CD4-positive, alpha-beta memory T cell (primary cell): ENCODE measurements at places on chromosomes 11 and 22. TPM values are rescaled to one million over a fixed set of nuclear protein-coding genes. Genes with fewer than 3 reads are reported as not detected.

GRCh38 chr11:101446238-101446637 is 137.6 kb downstream of the TRPC6 start:
- H3K27ac ChIP-seq, result no peak overlapping the region
- H3K27me3 ChIP-seq, result no peaks in the 10 kb centered on the region
- no peak for DNase-seq
- H3K4me3 ChIP-seq, result no peak overlapping the region
- no peaks in the 10 kb centered on the region for H3K36me3 ChIP-seq

VPREB3 gene
- not detected for total RNA-seq

C11orf86 gene
- not detected for total RNA-seq

- no peaks in the 10 kb centered on the region for H3K36me3 ChIP-seq
- no peaks in the 10 kb centered on the region for H3K4me1 ChIP-seq
- no peaks in the 10 kb centered on the region for H3K27me3 ChIP-seq
- H3K27ac ChIP-seq, result no peak overlapping the region
- no peak overlapping the region for H3K4me3 ChIP-seq
Measured at GRCh38 chr11:86630229-86630981, 42.0 kb downstream of the ME3 start.

TEX12 gene
- not detected for total RNA-seq

DNA sequence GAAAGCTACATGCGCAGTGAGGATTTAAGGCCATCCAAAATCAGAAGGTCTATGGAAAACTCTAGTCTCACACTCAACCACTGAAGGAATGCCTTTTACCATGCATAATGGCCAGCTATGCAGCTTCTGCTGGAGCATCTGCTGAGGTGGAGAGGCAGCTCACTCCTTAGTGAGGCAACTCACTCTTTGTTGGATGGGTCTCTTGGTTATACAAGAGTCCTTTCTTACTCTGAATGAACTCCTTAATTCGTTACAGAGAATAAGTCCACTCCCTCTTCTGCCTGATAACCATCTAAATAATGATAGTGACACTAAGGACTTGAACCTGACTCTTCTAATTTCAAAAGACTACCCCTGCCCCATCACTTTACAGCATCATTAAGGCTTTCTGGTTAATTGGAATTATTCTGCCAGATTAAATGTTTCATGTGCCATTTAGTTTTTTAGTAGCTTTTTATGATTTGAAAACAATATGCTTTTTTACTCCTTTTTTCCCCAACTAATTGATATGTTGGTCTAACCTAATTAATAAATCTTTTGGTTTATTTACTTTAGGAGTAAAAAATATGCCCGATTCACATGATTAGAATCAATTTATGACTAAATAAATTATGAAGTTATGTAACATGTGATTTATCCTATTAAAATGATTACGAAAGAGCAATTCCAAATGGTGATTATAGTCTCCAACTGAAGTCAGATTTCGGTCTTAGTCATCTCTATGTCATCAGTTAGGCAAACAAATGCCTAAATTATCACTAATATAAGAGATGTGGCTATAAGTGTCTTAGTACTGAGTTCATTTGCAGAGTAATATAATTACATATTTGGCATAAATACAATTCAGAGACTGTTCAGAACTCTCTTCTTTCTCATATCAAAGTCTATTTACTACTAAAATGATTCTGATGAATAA is 286.7 kb upstream of the CCDC90B start:
- H3K36me3 ChIP-seq, result no peaks in the 10 kb centered on the region
- DNase-seq, result no peak
- no peak overlapping the region for H3K27ac ChIP-seq
- no peak overlapping the region for H3K4me3 ChIP-seq
- H3K27me3 ChIP-seq, result no peaks in the 10 kb centered on the region
- no peaks in the 10 kb centered on the region for H3K4me1 ChIP-seq

GRCh38 chr11:102154806-102155205 is 44.6 kb downstream of the YAP1 start:
- H3K27me3 ChIP-seq, result no peaks in the 10 kb centered on the region
- H3K27ac ChIP-seq, result no peak overlapping the region
- no peak overlapping the region for H3K4me3 ChIP-seq
- H3K4me1 ChIP-seq, result no peaks in the 10 kb centered on the region
- DNase-seq, result no peak
- no peaks in the 10 kb centered on the region for H3K36me3 ChIP-seq

DNA sequence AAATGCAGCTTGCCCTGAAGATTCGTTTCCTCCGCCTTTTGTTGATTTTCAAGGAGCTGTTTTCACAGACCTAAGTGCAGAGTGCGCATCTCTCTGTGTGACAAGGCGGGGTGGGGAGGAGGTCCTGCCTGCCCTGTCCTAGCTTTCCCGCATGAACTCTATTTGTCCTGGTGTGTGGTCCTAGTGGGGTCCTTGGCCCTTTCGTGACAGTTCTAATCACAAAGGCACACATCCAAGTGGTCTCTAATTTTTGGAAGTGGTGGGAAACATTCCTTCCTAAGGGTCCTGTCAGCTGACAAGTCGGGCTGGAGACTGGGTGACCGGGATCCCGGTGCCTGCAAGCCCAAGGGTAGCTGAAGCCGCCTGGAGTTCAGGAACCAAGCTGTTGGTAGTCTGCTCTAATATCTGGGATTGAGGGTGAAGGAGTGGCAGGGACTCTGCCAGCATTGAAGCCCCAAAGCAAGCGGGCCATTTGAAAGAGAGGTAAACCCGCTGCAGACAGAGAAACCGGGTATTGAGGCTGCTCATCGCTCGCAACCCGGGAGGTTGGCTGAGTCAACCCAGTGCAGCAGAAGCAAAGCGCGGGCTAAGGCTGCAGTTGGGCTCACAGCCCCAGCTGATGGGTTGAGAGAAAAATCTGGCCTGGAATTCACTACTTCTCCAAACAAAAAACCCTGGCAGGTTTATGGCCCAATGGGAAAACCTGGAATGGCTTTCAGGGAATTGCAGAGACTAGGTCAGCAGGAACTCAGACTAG is 28.1 kb upstream of the FBXO3 start:
- H3K27me3 ChIP-seq, result peaks cover 33% of the 10 kb centered on the region
- H3K4me1 ChIP-seq, result peaks cover 5% of the 10 kb centered on the region
- no peak overlapping the region for H3K4me3 ChIP-seq
- H3K36me3 ChIP-seq, result no peaks in the 10 kb centered on the region

CSF2RB gene
- total RNA-seq, result 1.2 TPM

GRCh38 chr11:113034576-113034975 is 73.4 kb downstream of the NCAM1 start:
- no peaks in the 10 kb centered on the region for H3K36me3 ChIP-seq
- no peak overlapping the region for H3K4me3 ChIP-seq
- no peaks in the 10 kb centered on the region for H3K4me1 ChIP-seq
- DNase-seq, result no peak
- H3K27me3 ChIP-seq, result no peaks in the 10 kb centered on the region
- no peak overlapping the region for H3K27ac ChIP-seq

BTBD18 gene
- not detected for total RNA-seq

DNA sequence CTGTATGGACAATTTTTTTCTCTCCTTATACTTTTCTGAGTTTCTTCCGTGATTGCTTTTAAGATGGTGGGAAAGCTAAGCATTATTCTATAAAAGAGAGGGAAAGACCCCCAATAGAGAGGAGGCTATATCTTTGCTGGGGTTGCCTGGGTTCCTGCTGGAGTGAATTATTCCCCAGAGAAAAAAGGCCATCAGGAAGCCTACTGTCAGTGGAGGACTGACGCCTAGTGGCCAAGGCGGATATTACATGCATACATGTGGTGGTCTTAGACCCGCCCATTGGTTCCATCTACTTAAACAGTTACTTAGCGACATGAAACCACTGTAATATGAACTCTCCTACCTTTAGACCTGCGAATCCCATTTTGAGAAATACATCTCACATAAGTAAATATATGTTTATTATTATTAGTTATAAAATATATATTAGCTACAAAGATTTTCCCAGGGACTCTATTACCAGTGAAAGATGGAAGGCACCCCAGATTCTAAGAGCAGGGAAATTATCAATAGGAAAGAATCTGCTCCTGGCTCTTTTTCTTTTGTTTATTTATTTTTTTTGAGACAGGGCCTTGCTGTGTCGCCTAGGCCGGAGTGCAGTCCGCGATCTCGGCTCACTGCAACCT is 15.7 kb upstream of the PGA3 start:
- H3K27ac ChIP-seq, result no peak overlapping the region
- H3K4me1 ChIP-seq, result no peaks in the 10 kb centered on the region
- H3K27me3 ChIP-seq, result no peaks in the 10 kb centered on the region

TRIM6 gene
- total RNA-seq, result not detected

DNA sequence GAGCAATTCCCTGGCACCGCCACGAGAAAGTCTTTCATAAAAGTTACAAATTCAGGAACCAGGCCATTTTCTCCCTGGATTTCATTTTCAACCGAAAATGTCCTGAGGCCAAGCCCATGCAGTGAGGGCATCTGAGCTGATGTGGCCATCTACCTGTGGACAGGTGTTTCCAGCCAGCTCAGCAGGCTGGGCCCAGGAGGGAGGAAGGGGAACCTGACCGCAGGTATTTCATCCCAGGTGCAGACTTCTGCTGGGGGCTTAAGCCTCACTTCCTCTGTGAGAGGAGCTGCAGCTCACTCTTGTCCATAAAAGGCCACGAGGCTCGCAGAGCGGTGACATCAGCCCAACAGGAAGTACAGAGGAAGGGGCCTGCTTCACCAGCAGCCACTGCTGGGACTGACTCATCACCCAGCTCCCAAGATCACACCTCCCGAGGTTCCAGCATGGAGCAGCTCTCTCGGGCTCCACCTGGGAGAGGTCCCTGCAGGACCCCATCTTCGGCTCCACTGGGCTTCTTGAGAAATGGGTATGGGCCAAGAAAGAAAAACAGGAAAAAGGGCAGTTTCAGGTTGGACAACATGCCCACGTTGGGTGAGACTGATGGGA is 56.4 kb downstream of the MYH9 start:
- peak overlapping the region; percentile 84 for H3K27ac ChIP-seq
- DNase-seq, result peak; percentile 93
- H3K4me3 ChIP-seq, result peak overlapping the region; percentile 14
- no peaks in the 10 kb centered on the region for H3K27me3 ChIP-seq
- H3K36me3 ChIP-seq, result peaks cover 55% of the 10 kb centered on the region

FGF19 gene
- not detected for total RNA-seq

GRCh38 chr11:30059172-30059815 is 42.5 kb upstream of the KCNA4 start:
- no peaks in the 10 kb centered on the region for H3K27me3 ChIP-seq
- H3K4me1 ChIP-seq, result no peaks in the 10 kb centered on the region

- H3K27me3 ChIP-seq, result no peaks in the 10 kb centered on the region
- H3K4me3 ChIP-seq, result no peak overlapping the region
- no peak for DNase-seq
- H3K4me1 ChIP-seq, result no peaks in the 10 kb centered on the region
- no peak overlapping the region for H3K27ac ChIP-seq
- H3K36me3 ChIP-seq, result no peaks in the 10 kb centered on the region
Measured at GRCh38 chr11:80155412-80156017, 714.7 kb upstream of the TENM4 start.

DNA sequence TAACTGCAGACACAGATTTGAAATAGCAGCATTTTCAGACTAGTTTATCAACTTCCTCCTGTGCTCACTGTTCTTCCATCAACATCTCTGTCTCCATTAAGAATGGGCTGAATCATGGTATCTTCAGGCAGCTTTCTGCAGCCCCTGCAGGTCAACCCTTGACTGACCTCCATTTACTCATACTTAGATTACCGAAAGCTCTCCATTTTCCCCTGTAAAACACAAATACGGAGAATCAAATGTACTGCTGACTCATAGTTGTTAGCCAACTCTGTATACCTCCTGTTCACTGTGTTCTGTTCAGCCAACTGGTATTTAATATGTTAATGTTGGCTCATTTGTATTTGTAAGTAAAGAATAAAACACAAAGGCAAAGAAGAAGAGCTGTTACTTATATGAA is 364.0 kb downstream of the CASP12 start:
- H3K36me3 ChIP-seq, result no peaks in the 10 kb centered on the region
- H3K27me3 ChIP-seq, result no peaks in the 10 kb centered on the region
- no peak for DNase-seq
- H3K4me1 ChIP-seq, result no peaks in the 10 kb centered on the region
- no peak overlapping the region for H3K4me3 ChIP-seq

DNA sequence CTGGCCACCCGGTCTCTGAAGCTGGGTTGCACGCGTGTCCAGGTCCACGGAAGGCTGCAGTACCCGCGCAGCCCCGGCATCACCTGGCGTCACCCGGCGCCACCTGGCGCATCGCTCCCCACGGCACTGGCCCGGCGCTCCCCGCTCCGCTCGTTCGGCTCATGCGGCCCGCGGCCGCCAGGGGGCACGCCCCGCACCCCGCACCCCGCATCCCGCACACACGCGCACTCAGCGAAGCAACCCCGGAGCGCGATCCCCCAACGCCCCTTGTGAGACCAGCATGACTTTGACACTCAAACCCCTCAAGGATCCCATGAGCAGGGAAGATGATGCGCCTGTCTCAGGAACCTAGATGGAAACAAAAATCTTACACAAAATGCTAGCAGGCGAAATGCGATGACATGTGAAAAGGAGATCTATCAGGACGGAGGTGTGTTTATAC is 11.9 kb downstream of the B3GNT6 start:
- no peak overlapping the region for H3K27ac ChIP-seq
- no peak overlapping the region for H3K4me3 ChIP-seq
- DNase-seq, result peak; percentile 55
- H3K4me1 ChIP-seq, result peaks cover 16% of the 10 kb centered on the region

- no peak overlapping the region for H3K27ac ChIP-seq
- H3K4me3 ChIP-seq, result no peak overlapping the region
- no peaks in the 10 kb centered on the region for H3K36me3 ChIP-seq
- H3K27me3 ChIP-seq, result no peaks in the 10 kb centered on the region
- DNase-seq, result no peak
- H3K4me1 ChIP-seq, result peaks cover 72% of the 10 kb centered on the region
Measured at GRCh38 chr22:21823740-21824444, 43.6 kb downstream of the MAPK1 start.

DNA sequence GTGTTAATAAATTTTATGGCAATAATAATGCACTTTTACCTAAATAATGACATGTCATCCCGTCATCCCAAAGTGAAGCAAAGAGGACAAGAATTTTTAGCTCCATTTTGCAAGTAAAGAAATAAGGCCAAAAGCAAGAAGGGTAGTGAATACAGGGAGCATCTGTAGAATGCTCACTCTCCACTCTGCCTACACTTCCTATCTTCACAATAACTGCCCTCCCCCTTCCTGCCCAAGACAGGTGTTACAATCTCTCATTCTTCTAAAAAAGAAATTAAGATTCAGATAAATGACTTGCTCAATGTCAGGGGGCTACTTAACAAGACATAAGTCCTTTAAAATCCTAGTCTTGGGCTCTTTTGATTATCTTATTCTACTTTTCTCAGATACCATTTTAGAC is 8.9 kb downstream of the RDX start:
- H3K27ac ChIP-seq, result no peak overlapping the region
- no peak overlapping the region for H3K4me3 ChIP-seq
- no peaks in the 10 kb centered on the region for H3K36me3 ChIP-seq

- no peaks in the 10 kb centered on the region for H3K36me3 ChIP-seq
- H3K27ac ChIP-seq, result no peak within 1 kb of the TSS
- H3K4me1 ChIP-seq, result peaks cover 7% of the 10 kb centered on the region
- peak; percentile 97 for DNase-seq
Measured at GRCh38 chr11:134068829-134069425, at the start of gene JAM3. Gene JAM3, plus strand, starts transcription at chr11:134069072. Its CDS starts 12 bp downstream, at chr11:134069084.

PVALB gene
- not detected for total RNA-seq

- H3K4me1 ChIP-seq, result no peaks in the 10 kb centered on the region
- no peaks in the 10 kb centered on the region for H3K27me3 ChIP-seq
- no peak overlapping the region for H3K27ac ChIP-seq
- no peak overlapping the region for H3K4me3 ChIP-seq
- DNase-seq, result no peak
- H3K36me3 ChIP-seq, result no peaks in the 10 kb centered on the region
Measured at GRCh38 chr11:100949443-100949842, 180.2 kb downstream of the PGR start.
